ENCODE measurements at places on chromosomes 5 and 9.

DNA sequence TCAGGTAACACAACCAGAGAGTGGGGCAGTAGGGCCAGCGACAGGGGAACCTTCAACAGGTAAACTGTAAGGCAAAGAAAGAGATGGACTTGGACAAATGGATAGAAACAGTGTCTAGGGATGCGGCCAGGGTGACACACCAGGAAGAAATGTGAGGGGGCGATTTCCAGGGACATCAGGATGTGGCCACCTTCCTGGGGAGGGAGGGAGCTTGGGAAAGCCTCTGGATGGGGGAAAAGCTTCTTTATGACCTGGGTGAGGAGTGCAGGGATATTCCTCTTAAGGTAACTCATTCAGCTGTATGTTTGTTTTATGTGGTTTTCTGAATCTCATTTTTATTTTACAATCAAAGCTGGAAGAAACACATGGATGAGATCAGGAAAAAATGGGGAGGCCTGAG is 11.9 kb upstream of the NXNL2 start:
- peak; percentile 37 for DNase-seq

GRCh38 chr9:4581035-4581760 is 80.9 kb upstream of the PLPP6 start:
- DNase-seq: no peak

DNA sequence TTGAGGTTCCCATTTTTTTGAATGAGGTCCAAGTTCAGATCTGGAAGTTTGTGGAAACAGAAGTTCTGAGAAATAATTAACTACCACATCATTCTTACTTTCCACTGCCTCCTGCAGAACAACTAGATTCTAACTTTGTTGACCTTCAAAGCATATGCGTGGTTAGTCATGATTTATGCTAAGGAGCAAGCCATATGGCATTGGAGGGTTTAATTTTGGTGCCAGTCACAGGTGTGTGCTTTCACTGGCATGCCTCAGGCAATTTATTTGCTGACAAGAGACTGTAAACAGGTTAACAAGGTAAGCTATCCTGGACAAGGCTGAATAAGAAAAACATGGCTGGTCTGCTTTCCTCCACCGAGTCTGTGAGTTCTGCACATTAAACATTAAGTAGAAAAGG is 31.5 kb downstream of the HMHB1 start:
- DNase-seq: no peak

DNA sequence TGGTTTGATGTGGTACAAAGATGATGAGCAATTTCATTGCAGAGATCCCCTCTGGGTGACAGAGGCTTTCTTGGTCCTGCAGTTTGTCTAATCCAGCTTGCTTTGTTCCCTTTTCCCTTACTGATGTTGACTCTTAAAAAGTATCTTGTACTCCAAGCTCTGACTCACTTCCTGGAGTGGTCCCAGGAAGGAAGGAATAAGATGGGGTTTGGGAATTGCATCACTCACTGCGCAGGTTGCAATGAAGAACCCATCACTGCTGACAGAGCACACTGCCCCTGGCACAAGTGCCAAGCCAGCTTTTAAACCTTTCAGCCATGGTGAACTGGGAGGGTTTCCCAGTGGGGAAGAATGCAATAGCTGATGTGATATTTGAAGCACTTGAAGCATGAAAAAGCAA is 662.2 kb upstream of the CTNND2 start:
- DNase-seq: no peak

GRCh38 chr5:5576744-5577143 is 154.3 kb downstream of the ICE1 start:
- no peak for DNase-seq

GRCh38 chr9:133115604-133116345 is 5.3 kb downstream of the RALGDS start:
- DNase-seq: peak; percentile 53

GRCh38 chr9:130898552-130898852 is 1.9 kb upstream of the QRFP start:
- no peak for DNase-seq

DNA sequence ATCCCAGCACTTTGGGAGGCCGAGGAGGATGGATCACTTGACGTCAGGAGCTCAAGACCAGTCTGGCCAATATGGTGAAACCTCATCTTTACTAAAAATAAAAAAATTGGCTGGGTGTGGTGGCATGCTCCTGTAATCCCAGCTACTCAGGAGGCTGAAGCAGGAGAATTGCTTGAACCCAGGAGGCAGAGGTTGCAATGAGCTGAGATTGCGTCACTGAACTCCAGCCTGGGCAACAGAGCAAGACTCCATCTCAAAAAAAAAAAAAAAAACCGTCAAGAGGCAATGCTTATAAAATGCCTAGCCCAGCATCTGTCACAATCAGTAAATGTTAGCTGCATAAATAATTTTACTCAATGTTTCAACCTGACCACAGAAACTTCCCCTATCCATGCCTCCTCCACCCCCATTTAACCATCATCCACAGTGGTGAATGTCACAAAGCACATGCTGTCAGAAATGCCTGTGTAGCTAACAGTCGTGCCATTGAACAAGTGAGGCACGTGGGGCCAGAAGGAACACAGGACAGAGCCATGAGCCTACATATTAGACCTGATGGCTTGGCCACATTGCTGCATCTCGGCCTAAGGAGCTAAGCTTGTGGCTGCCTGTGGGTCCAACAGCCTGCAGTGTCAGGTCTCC is 16.8 kb upstream of the TCOF1 start:
- no peak for DNase-seq

- DNase-seq: no peak
These were observed 4.0 kb upstream of the ZBTB34 start for GRCh38 chr9:126856326-126856877.

DNA sequence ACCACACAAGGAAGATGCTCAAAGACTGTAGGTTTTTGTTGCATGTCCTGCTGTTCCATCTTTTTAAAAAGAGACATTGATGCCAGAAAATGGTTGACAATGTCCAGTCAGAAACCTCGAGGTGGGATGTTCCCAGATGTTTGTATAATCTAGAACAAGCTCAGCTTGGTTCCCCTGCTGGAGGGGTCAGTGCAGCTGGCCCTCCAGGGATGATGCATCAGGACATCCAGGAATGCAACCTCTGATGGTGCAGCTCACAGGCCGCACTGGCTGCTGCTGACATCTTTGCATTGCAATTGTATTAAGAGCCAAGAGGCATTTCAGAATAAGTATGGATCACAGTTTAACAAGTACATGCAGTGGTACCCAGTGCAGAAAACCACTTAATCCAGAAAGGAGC is 122.4 kb downstream of the MED10 start:
- no peak for DNase-seq

- DNase-seq: peak; percentile 60
These were observed 112.8 kb downstream of the DAPK1 start for GRCh38 chr9:87610200-87611155.

DNA sequence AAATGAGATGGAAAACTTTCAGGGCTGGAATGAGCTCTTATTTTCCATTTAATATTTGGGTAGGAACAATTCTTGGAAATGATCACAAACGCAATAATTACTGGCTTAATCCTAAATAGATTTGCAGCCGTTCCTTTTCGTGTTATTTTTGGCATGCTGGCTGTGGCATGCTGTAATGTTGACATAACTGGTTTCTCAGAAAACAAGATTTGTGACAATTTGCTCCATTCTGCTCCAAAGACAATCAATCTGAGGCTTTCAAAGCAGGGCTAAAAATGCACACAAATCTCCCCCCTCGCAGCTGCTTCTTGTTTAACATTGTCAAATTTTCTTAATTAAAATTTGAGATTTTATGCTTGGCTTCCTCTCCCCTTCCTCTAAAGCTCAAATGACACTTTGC is 151.2 kb downstream of the TTC39B start:
- DNase-seq: peak; percentile 58

DNA sequence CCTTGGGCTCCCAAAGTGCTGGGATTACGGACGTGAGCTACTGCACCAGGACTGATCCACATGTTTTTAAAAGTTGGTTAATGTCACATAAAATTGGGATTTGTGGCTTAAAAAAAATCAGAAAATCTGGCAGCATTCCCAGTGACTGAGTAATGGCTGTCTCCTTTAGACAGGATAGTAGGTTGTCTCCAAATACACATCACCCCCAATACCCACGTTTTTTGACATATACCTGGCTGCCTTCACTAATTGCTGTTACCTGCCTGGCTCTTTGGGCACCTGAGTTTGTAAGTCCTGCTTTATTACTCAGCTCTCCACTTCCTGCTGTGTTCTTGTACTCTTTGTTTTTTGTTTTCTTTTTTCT is 84.8 kb downstream of the KDM4C start:
- peak; percentile 61 for DNase-seq

DNA sequence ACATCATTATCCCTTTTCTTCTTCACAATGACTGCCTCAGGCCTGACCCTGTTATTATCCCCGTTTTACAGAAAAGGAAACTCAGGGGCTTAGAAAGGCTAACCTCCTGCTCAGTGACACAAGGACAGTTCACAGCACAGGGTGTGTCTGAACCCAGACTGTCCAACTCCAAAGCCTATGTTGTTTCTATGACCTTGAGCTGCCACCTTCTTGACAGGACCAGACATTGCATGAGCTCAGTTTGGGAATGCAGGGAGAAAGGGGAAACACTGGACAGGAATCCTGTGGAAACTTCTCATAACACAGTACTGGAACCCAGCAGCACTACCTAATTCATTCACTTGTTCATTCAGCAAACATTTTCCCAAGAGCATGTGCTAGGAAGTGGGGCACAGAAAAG is 472.8 kb downstream of the CDK5RAP2 start:
- no peak for DNase-seq

DNA sequence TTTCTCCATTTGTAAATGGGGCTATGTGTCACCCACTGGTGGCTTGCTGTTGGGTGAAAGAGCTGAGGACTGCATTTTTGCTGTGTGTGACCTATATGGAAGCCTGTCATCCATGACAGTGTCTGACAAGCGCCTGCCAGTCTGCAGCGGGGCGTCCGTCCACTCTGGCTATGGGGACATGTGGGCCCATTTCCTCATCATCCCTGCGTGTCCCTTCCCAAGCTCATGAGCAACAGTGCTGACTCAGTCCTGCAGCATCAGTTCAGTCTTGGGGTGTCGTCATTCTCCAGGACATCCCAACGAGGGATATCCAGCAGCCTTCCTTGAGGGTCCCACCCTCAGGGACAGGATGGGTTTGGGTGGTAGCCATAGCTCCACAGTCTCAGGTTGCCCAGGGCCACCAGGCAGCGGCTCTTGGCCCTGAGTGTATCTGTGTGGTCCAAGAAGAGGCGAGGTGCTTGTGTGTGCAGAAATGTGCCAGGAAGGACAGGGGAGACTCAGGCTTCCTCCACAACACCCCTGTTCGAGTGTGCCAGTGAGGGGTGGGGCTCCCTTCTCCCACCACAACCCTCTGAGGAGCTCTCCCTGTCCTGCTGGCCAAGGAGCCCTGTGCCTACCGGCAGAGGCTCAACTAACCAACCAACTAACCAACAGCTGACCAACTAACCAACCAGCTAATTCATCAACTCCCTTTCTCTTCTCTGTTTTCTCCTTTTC is 2.1 kb downstream of the FGD3 start:
- DNase-seq: no peak

DNA sequence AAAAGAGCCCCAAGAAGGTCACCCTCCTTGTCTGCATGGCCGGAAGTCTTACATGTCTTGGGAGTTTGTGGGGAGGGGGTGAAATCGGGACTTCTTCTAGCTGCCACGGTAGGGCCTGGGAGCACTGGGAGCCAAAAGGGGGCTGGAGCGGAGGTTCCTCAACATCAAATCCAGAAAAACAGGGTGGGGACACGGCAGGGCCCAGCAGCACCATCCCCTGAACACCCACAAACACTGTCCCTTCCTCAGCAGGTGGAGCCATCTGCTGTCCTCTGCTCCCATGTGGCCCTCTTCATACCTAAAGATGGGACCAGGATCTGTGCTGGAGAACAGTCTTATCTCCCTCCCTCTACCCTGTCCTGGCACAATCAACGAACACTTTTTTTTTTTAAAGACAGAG is 2.7 kb downstream of the TERT start:
- DNase-seq: no peak

DNA sequence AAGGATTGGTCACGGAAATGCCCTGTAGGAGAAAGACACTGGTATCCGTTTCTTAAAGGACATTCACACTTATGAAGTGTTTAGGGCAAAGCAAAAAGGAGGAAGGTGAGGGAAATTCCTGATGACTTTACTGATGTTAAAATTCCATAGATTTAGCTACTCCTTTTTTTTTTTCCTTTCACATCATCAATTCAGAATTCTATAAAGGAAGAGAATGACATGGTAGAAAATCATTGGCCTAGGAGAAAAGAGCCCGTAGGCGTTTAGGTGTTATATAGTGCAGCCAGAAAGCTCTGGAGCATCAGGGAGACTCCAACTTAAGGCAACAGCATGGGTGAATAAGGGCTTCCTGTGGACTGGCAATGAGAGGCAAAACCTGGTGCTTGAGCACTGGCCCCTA is at the start of gene TSLP:
TSLP (plus strand) TSS at position 301 of the 400 bp plus-strand sequence. CDS start 178 bp downstream, outside the sequence.
- no peak for DNase-seq

DNA sequence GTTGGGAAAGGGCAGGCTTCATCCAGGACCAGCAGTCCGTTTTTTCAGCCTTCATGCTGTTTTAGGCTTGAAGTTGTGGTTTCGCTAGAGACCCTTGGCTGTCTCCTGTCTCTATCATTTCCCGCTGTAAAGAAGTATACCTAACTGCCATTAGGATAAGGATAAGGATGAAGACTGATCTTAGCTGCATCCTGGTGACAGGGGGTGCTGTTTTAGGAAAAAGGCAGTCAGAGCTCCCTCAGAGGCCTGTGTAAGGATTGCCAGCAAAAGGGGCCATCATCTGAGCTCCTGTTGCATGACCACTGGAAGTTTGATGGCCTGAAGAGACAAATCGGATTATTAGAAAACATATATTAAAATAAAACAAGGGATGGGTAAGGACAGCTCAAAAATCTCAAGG is 64.8 kb upstream of the FGF10 start:
- DNase-seq: no peak

DNA sequence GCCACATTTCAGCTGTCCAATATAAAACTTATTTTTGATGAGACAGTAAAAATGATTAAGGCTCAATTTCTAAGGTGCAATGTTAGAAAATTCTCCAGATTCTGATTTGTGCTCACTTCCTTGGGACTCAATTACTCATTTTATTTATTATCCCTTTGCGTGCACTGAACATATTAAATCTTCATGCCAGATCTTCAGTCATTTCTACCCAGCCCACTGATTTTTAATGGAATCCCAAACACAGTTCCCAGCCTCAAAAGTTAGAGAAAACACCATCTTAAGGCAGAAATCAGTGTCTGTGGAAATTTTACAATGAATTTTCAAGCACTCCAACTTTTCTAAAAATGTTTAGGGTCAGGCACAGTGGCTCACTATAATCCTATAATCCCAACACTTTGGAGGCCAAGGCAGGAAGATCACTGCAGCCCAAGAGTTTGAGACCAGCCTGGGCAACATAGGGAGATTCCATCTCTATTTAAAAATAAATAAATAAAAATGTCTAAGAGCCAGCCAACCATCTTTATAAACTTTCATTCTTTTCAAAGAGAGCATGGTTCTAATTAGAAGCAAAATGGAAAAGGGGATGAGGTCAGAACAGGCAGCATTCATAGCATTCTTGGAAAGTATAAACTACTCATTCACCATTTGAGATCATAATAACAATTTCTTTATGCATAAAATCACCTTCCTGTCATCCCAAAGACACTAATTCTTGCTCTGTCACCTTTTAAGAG is 53.7 kb downstream of the TLE1 start:
- peak; percentile 81 for DNase-seq

- DNase-seq: no peak
These were observed 51.4 kb downstream of the ZNF354C start for GRCh38 chr5:179111267-179112207.

Measured in fibroblast of skin of scalp (primary cell).